ENCODE measurements at places on chromosomes 2 and 18.

GRCh38 chr2:11093467-11093866 lies 61.8 kb upstream of the SLC66A3 start:
- DNase-seq: no peak

DNA sequence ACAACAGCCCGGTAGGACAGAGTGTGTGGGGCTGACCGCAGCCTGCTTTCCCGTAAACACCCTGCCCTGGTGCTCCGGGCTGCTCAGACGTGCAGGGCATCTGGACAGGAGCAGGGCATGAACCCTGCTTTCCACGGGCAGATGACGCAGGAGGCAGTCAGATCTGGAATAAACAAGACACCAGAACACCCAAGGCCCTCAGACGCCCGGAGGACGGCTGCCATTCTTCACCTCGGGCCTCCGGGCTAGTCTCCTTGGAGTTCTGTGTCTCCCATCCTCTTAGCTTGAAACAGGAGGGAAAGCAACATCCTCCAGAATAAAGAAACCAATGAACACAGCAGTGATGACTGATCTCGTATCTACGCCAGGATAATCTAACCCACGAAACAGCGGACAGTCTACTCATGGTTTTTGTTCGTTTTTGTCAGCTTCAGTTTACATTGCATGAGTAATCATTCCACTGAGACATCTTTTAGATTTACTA lies 7.3 kb downstream of the PXDN start:
- DNase-seq: no peak

DNA sequence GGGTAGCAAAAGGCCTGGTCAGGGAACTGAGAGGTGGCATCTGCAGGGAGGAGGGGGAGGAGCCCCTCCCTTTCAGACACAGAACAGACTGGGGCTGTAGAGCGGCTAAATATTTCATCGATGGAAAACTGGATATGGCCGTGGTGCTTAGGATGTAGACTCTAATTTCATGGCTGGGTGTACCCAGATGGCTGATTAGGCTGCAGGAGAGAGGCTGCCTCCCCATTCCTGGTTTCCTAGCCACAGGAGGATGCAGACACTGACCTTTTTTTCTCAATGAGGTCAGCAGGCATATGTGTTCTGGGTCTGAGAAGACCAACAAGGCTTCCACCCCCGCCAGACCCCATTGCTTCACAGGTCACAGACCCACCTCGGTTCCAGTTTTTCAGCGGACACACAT lies 79.3 kb upstream of the STPG4 start:
- no peak for DNase-seq

DNA sequence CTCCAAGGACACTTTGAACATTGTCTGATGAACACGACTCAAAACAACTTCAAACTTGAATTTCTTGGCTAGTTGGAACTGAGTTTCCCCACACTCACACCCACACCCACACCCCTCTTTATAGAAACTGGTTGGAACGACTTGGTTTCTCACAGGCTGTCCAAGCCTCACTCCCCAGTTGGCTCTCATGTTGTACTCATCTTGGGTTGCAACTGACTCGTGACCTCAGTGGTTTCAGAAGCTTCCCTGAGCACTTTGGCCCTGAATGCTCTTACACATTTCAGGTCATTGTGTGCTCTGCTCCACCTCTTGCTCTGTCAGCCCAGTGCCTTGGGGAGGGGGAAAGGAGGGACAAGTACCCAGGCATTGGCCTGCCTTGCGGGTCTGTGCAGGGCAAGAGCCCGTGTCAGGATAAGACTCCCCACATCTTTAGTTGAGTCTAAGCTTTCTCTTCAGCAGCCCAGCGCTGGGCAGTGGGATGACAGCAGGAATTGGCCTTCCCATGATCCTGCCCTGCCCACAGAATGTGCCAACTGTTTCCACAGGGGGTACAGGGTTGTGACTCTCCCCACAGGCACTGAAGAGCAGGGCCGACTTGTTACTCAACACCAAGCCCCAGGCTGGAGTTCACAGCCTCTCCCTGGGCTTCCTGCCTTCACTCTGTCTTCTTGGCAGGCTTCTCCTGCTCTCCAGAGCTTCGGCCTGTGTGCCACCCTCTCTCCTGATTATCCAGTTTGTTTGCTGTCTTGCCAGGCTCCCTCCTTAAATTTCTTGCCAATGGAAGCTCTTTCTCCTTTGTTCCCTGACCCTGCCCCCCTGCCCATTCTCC lies 104.6 kb downstream of the RTN4 start:
- DNase-seq: no peak

DNA sequence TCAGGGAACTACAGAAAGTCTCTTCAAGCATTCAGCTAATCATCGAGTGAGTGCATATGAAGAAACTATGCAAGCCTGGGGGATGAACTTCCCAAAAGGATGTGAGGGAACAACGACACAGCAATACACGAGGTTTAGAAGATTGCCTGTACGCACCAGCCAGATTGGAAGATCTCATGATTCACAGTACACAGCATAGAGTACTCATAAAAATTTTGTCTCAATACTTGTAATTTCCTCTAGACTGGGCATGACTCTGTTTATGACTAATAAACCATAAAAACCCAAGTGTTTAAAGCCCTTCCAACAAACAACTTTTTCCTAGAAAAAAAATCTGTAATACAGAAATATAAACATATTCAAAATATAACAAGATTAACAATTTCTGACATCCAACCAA lies 279.7 kb downstream of the KCNJ3 start:
- DNase-seq: no peak

DNA sequence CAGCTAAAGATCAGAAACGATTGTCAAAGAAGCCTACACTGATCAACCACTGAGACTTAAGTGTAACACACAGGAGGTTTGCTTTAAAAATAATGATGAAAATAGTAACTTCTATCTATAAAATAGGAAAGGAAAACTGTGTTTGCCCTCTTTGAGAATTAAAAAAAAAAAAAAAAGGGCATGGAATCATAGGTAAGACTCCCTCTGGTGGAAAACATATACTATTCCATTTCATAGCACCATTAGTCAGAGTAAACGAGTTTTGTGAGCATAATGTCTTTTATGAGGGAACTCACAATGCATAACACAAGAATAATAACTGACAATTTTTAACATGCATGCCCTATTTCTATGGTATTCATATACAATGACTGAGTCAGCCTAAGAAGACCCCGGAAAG lies 36.3 kb downstream of the SLC35F5 start:
- no peak for DNase-seq

DNA sequence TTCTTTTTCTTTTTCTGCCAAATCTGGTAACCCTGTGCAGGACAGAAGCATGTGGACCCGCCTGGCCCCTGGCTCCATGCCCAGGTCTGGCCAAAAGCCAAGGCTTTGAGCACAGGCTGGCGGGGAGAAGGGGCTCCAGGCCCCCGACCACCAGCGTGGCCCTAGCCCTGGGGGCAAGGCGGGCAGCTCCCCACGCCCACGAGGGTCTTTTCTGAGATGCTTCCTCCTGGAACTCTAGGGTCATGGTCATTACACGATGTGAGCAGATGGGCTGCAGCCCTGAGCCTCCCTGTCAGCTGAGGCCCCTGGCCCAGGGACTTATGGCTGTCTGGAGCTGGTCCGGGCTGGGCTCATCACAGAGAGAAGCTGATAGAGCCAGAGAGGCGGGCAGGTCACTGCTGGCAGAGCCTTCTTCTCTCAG lies 5.7 kb upstream of the OTOS start:
- no peak for DNase-seq

- no peak for DNase-seq
Measured at GRCh38 chr18:14939141-14939540, 191.2 kb downstream of the ANKRD30B start.

DNA sequence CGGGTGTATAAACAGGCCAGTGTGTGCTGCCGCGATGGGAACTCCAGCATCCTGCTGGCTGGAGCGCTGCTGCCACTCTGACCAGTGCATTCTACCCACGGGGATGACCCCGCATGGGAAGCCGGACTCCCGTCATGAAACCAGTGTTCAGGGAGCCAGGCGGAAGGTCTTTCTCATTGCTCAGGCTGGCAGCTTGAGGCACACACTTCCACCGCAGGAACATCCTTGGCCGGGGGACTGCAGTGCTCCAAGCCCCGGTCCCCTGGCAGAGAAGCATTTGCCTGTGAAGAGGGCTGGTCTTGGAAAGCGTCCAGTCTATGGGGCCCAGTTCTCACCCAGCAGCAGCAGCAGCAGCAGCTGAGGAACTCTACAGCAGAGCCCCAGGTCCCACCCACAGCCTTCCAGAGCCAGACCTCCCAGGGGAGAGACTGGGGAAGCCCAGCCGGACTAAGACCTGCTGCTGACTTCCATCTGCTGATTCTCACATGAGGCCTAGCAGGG lies 235.9 kb downstream of the KLHL29 start:
- no peak for DNase-seq

- DNase-seq: no peak
Measured at GRCh38 chr2:192887337-192887736, 692.6 kb upstream of the TMEFF2 start.

GRCh38 chr2:39696838-39697237 lies 31.1 kb downstream of the TMEM178A start:
- peak; percentile 11 for DNase-seq

DNA sequence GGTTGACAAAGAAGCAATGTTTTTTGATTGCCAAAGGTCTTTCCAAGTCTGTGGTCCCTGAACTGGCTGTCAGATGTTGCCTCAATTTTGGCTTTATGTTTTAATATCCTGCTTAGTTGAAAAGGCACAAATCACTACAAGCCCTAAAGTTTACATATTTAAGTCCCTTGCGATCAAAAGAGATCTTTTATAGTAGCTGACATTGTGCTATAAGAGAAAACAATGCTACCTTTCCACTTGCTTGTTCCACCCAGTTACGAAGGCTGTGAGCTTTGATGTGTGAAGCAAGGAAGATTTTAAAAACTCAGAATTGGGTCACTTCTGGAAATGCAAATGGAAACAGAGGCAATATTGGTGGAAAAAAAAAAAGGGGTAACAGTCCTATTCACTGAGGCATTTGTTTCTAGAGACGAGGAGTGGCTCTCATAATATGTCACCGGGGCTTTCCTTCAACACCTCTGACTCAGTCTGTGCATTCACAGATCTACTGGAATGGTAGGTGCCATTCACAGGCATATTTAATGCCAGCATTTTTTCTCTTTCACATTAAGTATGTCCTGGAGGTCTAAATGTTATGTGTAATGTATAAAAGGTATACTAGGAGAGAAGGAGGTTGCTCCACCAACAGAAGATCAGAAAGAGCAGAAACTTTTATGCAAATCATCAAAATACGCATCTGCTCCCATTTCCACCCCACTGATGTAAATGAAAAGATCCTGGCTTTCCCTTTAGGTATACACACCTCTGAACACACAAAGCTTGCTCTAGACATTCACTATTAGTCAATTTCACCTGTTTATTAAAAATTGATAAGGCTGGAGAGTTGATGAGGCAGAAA lies 91.8 kb downstream of the TGIF1 start:
- no peak for DNase-seq

GRCh38 chr2:119435081-119435952 lies 3.7 kb downstream of the TMEM37 start:
- DNase-seq: no peak

- no peak for DNase-seq
Measured at GRCh38 chr2:28995765-28996750, 15.0 kb downstream of the TOGARAM2 start.

- no peak for DNase-seq
Measured at GRCh38 chr18:9237981-9238380, 96.6 kb upstream of the TWSG1 start.

All from bone marrow (tissue), 2 donors.